Large intestine (tissue), 12 donors: ENCODE measurements at places on chromosomes 6 and 20. TPM values are rescaled to one million over a fixed set of nuclear protein-coding genes. Genes with fewer than 3 reads are reported as not detected.

Gene NOTCH4
- 8.1 TPM for polyA plus RNA-seq

Gene UST
- polyA plus RNA-seq: 2.9 TPM

Gene PTCRA
- 0.15 TPM for polyA plus RNA-seq

Gene DDO
- 5.2 TPM for polyA plus RNA-seq

Gene E2F1
- 8.5 TPM for polyA plus RNA-seq

Gene POM121L2
- not detected for polyA plus RNA-seq

Gene TUBB2B
- polyA plus RNA-seq: 54.3 TPM

Gene BRPF3
- polyA plus RNA-seq: 52.3 TPM

Gene CYP24A1
- polyA plus RNA-seq: not detected

Gene IL17F
- 0.55 TPM for polyA plus RNA-seq

Gene SIRPG
- polyA plus RNA-seq: 0.94 TPM

Gene C20orf141
- not detected for polyA plus RNA-seq

Gene JAG1
- polyA plus RNA-seq: 72.0 TPM

Gene MTFR2
- 2.4 TPM for polyA plus RNA-seq

Gene BPI
- polyA plus RNA-seq: 0.21 TPM

Gene LKAAEAR1
- 0.19 TPM for polyA plus RNA-seq

Gene TNNC2
- 10.9 TPM for polyA plus RNA-seq

Gene SERINC3
- 69.2 TPM for polyA plus RNA-seq

Gene SLC17A9
- 8.1 TPM for polyA plus RNA-seq

Gene RAET1L
- polyA plus RNA-seq: not detected

Gene ANKEF1
- 6.9 TPM for polyA plus RNA-seq

Gene AVP
- polyA plus RNA-seq: 0.49 TPM

Gene FOXC1
- polyA plus RNA-seq: 0.48 TPM

Gene TNFRSF6B
- polyA plus RNA-seq: 1.9 TPM

Gene CITED2
- polyA plus RNA-seq: 107 TPM

Gene TMEM244
- polyA plus RNA-seq: not detected

Gene KIF6
- 0.70 TPM for polyA plus RNA-seq

Gene MCHR2
- 0.04 TPM for polyA plus RNA-seq

Gene LTA
- 0.96 TPM for polyA plus RNA-seq

Gene CTCFL
- polyA plus RNA-seq: 0.03 TPM

Gene ADGRB3
- 8.3 TPM for polyA plus RNA-seq

Gene RAB32
- 31.5 TPM for polyA plus RNA-seq

Gene ATP9A
- 46.3 TPM for polyA plus RNA-seq
